ENCODE measurements at places on chromosomes 3 and 15. TPM values are rescaled to one million over a fixed set of nuclear protein-coding genes. Genes with fewer than 3 reads are reported as not detected.

GRCh38 chr15:58269455-58270414, 131.6 kb downstream of the AQP9 start:
- DNase-seq, result peak; percentile 75

GRCh38 chr3:2166552-2166951, 67.9 kb downstream of the CNTN4 start:
- DNase-seq, result no peak

- peak; percentile 49 for DNase-seq
Measured at GRCh38 chr15:74176262-74177214, 3.0 kb downstream of the ISLR start.

DNA sequence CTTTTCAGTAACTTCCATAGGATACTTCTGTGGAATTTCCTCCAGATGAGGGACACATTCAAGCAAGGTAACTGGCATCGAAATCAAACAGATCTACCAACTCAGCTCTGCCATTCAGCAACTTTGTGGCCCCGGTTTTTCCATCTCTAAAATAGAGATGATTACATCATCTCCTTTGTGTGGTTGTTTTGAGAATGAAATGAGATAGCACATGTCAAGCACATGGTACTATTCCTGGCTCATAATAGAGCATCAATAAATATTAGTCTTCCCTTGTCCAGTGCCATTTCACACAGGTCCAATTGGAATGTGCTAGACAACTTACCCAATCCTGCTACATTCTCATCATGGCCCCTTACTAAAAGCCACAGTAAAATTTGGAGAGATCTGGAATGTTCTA, 24.2 kb upstream of the TM4SF4 start:
- DNase-seq, result no peak

DNA sequence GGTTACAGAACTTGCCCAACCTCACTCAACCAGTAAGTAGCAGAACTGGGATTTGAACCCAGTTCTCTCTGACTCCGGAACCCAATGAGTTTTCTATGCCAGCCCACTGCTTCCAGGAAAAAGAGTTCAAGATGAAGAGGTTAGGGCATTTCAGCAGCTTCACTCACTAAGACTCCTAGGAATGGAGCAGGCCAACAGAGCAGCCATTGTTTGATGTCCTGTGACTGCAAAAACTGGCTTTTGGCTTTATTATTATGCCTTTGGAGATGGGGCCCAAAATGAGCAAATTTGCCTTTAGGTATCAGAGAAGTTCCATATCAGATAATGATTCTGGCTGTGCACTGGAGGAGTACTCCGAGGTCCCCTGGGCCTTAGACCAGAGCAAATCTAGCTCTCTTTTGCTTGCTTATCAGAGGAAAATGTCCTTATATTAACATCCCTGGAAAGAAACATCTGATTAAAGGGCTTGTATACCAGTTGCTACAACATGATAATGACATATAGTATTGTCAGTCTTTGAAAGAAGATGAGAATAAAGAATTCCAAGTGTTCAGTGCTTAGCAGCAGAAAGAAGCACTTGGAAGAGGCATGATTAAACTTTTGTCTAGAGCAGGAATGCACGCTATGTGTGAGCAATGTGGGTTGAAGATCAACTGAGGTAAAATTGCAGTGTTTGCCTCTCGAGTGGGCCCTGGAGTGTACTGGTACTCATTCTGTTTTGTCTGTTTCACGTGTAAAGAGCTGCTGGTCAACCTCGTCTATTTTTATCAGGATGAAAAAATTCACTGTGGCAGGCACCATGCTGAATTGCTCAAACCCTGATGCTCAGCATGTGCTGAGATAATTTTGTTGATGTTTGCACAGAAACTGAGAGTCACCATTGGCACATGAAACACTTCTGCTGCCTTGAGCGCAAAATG, 21.8 kb upstream of the KLHL24 start:
- no peak for DNase-seq

GRCh38 chr3:56683122-56683817, at the start of gene TASOR:
Gene TASOR (minus strand): TSS chr3:56683265. CDS start chr3:56683006, 259 bp downstream.
- DNase-seq, result peak; percentile 77

GRCh38 chr3:107206141-107206540, 171.1 kb upstream of the CCDC54 start:
- DNase-seq, result no peak

- no peak for DNase-seq
Measured at GRCh38 chr15:54540721-54541120, 562.5 kb downstream of the UNC13C start.

GRCh38 chr15:70036585-70037291, 61.0 kb downstream of the TLE3 start:
- DNase-seq, result no peak

GRCh38 chr15:73119478-73119877, 67.2 kb downstream of the NEO1 start:
- no peak for DNase-seq

- no peak for DNase-seq
Measured at GRCh38 chr3:49378249-49378895, 20.2 kb upstream of the GPX1 start.

- DNase-seq, result no peak
Measured at GRCh38 chr3:182315313-182315712, 478.0 kb upstream of the ATP11B start.

- no peak for DNase-seq
Measured at GRCh38 chr3:192207239-192207638, 520.1 kb downstream of the FGF12 start.

DNA sequence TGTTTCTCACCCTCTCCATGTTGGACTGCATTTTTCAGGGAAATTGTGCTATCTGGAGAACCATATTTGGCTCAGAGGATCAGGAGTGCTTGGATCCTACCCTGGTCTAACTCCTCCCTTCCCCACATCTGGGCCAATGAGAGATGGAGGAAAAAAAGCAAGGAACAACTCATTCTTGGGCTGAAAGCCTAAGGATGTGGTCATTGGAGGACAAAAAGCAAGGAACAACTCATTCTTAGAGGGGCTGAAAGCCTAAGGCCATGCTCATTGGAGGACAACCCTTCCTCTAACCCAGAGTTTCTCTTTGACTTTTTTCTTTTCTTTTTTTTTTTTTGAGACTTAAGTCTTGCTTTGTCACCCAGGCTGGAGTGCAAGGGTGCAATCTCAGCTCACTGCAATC, 48.6 kb upstream of the CHRNB4 start:
- no peak for DNase-seq

DNA sequence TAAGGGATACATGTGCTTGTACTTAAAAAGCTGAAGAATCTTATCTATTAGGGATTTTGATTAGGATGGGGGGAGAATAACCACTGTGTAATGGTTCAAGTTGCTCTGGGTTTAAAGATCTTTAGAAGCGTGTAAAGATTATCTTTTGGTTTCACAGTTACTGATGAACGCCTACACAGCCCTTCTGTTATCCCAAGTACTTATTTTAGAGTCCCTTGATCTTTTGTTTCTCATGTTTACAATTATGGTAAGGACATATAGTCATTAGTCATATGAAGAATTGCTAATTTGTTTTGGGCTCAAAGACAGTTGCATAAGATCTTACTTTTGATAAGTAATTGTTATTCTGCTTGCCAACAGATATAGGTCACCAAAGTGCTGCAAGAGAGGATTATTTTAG, 160.1 kb downstream of the PLCL2 start:
- DNase-seq, result no peak

- DNase-seq, result no peak
Measured at GRCh38 chr3:116037954-116038911, 407.1 kb downstream of the LSAMP start.

GRCh38 chr3:152039887-152040286, 166.4 kb downstream of the SUCNR1 start:
- DNase-seq, result no peak

DNA sequence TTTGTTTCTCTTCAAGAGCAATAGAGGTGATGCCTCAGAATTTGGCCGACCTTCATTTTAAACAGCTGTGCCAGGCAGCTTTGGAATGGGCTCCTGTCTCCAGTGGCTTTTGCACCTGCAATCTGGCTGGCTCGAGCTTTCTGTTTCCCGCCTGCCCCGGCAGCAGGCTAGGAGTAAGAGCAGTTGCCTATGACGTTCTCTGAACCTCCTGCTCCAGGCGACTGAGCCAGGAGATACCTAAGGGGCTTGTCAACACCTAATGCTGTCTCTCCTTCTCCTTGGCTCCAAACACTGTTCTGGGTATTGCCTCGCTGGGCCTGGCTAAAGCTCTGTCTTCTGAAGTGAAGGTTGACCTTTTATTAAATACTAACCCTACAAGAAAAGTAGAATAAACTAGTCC, 229.9 kb downstream of the LRRN1 start:
- no peak for DNase-seq

DNA sequence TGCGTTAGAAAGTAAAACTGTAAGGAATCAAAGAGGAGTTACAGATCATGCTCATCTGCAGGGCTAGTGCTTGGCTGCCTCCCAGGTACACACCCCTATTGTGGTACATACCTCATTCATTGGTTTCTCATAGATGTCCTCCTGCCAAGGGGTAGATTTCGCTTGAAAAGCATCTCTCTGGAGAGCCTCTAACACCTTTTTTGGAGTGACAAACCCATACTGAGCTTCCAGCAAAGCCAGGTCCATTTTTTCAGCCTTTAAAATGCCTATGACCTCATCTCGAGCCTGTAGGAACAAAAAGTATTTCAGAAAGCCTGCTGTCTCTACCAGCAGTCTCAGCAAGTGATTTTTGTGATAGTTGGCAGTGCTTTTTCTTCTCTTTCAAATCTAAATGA, 112.1 kb downstream of the CMSS1 start:
- no peak for DNase-seq

GRCh38 chr3:194220901-194221326, 85.0 kb downstream of the HES1 start:
- DNase-seq, result no peak

- DNase-seq, result peak; percentile 27
Measured at GRCh38 chr3:19029837-19030521, 118.3 kb upstream of the KCNH8 start.

GRCh38 chr15:47614360-47615011, 102.8 kb upstream of the SEMA6D start:
- DNase-seq, result no peak

GRCh38 chr15:88272421-88272820, 15.9 kb upstream of the NTRK3 start:
- DNase-seq, result no peak

DNA sequence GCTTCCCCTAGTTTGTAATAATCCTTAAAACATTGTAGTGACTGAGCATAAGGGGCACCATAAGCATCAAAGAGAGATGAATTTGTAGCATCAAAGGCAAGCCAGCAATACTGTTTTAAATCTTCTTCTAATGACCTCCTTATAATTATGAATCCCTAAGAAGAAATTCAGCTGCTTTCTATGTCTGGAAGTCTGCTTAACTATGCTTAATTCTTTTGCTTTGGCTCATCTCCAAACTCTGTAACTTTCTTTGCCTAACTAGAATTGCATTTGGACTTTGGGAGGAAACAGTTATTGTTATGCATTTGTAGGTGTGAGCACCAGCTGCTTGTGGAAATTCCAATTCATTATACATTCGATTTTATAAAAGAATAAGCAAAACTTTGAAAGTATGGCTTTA, 117.7 kb upstream of the SPATA16 start:
- DNase-seq, result no peak

DNA sequence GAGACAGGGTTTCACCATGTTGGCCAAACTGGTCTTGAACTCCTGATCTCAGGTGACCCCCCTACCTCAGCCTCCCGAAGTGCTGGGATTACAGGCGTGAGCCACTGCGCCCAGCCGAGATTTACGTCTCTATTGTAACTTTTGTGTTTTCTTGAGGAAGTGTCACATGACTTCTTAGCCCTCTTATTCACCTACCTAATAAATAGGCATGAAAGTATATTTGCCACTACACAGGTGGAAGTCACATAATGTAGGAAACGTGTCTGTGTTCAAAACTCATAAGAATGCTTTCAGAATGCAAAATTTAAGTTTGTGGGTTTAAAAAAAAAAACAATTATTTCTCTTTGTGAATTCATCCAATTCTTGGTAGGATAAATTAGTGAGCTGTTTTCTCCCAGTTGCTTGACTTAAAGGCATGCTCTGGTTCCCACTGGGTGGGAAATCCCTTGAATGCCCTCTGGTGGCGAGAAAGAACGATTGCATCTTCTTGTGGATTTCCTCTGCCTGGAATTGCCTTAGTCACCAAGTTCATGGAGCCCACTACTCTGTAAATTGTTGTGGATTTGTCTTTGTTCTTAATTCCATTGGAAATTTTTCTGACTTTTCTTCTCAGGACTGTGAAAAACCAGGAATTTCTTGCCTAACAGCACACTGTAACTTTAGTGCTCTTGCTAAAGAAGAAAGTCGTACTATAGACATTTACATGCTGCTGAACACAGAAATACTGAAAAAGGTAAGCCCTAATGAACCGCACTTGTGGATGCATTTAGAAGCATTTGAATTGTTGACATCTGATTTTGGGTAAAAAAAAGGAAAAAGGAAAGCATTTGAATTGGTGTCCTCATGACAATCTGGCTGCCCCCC, 82.2 kb upstream of the CTDSPL start:
- no peak for DNase-seq

DNA sequence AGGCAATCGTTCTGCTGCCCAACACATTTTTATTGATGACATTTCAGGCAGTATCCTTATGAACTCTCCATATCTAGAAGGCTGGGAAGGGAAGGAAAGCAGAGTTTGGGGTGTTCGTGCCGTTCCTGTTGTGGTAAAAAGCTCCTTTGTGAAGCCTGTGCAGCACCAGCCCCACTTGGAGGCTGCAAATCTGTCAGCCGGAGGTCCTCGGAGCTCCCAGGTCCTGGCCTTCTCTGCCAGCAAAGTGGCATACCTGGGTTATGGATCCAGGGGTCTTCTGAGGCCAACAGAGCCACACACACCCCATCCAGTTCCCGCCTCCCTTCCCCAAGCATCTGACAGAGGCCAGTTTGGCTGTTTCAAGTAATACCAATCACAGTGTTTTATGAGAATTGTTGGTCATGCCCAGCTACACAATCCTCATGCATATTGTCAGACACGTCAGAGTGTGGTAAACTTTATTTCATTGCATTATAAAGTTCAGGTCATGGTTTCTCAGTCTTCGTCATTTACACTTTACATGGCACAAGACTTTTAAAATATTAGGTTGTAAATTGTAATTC, 15.9 kb upstream of the USP3 start:
- DNase-seq, result no peak

The SERINC4 gene
- total RNA-seq, result 0.17 TPM

The HIGD2B gene
- not detected for total RNA-seq

The CSPG4 gene
- 2.0 TPM for total RNA-seq

The SELENOS gene
- total RNA-seq, result 65.1 TPM

The AMIGO3 gene
- 3.0 TPM for total RNA-seq

The SLC38A3 gene
- total RNA-seq, result 1.4 TPM

The ZNF662 gene
- not detected for total RNA-seq
